ENCODE measurements at places on chromosomes 4 and X. TPM values are rescaled to one million over a fixed set of nuclear protein-coding genes. Genes with fewer than 3 reads are reported as not detected.

Gene DCAF12L1
- not detected for total RNA-seq

Gene MTTP
- 0.69 TPM for total RNA-seq

Gene TEX13D
- not detected for total RNA-seq

Gene POU3F4
- not detected for total RNA-seq

Gene ALG13
- total RNA-seq = 94.3 TPM

GRCh38 chrX:55201930-55202579 lies 18.1 kb upstream of the PAGE5 start:
- no peak for DNase-seq

- peak; percentile 32 for DNase-seq
These were observed 36.2 kb downstream of the ARHGAP10 start for GRCh38 chr4:147768113-147768512.

DNA sequence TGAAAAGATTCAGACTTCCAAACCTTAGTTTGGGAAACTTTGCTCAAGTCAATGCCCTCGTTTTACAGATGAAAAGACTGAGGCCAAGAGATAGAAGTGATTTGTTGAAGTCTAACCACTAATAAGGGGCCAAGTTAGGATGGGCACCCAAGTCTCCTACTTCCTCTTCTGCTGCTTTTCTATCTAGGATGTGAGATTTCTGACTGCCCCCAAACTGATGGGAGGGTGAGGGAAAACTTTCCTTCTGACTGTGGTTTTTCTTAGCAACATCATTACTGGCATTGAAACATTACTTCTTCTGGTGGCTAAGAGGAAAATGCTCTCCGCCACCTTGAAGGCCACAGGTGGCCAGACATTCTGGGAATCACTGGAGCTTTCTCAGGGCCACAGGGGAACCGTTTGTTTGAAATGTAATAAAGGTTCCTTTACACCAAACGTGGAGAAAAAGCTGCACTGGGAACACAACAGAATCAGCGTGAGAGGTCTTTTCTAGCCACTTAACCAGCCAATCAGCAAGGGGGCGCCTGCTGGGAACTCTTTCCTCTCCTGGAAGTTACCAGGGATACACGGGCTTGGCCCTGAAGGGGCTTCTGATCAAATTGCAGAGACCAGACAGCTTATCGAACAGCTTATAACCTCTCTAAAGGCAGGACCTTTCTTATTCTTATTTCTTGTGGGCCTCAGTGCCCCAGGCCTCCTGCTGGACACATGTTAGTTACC lies 115.9 kb upstream of the TEX13D start:
- DNase-seq = no peak

GRCh38 chr4:86582410-86582809 lies 11.7 kb upstream of the PTPN13 start:
- no peak for DNase-seq

DNA sequence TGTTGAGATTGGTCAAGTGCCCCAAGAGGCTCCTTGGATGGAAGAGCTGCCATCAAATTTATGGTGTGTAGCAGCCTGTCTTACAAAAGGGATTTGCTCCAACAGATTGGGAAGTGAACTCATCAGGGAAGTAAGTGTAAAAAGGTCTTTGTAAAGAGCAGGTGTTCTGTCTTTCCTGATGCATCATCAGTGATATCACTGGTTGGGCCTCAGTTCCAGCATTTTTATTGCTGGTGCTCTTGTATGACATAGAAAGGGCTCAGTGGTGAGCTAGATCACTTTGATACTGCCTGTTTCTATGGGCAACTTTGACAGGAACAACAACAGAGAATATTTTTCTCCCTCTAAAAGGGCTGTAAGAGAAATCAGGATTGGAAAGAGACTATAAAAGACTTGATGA lies 8.7 kb upstream of the GABRE start:
- no peak for DNase-seq

DNA sequence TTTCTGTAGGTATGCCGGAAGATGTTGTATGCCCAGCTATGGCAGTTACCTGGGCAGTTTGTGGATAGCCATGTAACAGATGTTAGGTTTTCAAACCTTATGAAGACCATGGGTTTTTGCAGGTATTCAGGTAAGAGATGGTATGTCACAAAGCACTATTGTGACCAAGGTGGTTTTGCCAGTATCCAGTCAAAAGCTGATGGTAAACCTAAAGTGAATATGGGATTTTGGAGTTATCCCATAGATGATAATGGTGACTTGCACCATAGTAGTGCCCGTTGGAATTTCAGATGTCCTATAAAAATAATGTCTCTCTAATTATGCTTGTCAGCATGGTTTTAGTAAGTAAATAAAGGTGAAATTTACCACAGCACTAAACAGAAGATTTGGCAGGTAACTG lies at the start of gene ATXN3L:
ATXN3L (minus strand) TSS at position 101 of the 400 bp plus-strand sequence. CDS start 119 bp downstream, outside the sequence.
- DNase-seq = no peak
